ENCODE measurements at places on chromosomes 13 and 19. TPM values are rescaled to one million over a fixed set of nuclear protein-coding genes. Genes with fewer than 3 reads are reported as not detected.

DNA sequence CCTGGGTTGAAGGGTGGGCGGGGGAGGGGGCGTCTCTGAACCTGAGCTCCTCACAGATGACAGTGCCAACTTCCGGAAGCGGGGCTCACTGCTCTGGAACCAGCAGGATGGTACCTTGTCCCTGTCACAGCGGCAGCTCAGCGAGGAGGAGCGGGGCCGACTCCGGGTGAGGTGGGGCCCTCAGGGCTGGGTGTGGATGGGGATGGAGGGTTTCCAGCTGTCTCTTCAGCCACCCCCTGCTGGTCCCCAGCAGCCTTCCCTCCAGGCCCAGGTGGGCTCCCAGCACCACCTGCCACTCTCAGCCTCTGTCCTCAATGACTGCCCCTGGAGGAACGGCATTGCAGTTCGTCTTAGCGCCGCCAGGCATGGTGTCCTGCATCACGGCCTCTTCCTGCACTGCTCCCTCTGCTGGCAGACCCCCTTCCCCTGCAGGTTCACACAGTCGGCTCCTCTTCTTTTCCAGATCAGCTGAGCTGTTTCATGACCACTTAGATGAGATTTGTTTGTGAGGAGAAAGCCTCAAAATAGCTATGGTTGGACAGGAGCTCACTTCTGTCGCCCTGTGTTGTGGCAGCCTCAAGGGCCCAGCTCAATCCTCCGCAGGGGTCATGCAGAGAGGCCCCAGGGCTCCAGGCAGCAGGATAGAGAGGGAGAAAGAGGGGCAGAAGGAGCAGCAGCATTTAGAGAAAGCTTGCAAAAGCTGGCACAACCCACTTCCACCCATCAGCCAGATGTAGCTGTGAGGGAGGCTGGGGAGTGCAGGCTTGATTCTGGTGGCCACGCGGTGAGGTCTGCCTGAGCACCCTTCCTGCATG, 2.5 kb upstream of the GARIN5A start:
- DNase-seq = no peak

DNA sequence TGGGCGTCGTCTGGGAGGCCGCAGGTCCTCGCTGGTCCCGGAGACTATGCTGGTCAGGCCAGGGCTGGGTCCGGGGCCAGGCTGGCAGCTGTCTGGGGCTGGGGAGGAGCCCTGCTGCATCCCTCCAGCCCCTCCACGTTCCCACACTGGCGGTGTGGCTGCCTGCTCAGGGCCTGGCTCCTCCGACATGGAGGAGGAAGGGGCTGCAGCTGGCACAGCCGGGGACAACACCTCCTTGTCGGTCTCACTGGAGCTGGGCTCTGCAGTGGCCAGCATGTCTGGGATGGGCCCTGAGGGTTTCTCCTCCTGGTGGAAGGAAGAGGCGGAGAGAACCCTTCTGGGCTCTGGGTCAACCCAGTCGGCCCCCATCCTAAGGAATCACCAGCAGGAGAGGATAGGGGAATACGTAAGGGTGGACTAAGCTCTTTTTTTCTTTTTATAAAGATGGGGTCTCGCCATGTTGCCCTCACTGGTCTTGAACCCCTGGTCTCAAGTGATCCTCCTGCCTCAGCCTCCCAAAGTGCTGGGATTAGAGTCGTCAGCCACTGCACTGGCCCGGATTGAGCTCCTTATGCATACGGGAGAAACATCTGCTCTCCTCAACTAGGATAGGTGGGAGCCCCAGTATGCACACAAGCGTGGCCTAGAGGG, 806 bp downstream of the ZNF414 start:
- DNase-seq = no peak

GRCh38 chr13:53800011-53800410, 771.4 kb downstream of the OLFM4 start:
- DNase-seq = no peak

DNA sequence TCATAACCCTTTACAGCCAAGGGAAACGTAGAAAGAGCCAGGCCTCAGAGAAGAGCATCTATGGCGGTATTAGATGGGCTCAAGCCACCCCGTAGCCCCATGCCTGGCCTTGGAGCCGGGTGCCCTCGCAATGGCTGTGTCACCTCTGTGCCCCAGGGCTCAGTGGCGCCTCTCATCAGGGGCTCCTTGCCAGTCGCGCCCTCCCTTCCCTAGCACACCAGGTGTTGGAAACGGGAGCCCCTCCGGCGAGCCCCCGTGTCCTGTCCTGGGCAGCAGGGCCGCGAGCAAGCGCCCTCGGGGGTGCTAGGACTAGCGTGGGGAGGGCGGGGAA, 453 bp downstream of the ZNF256 start:
- no peak for DNase-seq

Gene FLT3LG
- not detected for total RNA-seq

Gene TSHZ3
- total RNA-seq = 7.9 TPM

Gene CRLF1
- total RNA-seq = 53.1 TPM

Measured in astrocyte (in vitro differentiated cells and primary cell).